Fibroblast of skin of right biceps (primary cell): ENCODE measurements at places on chromosomes 4 and X.

GRCh38 chr4:125522992-125523391 lies 208.2 kb downstream of the FAT4 start:
- DNase-seq = no peak

DNA sequence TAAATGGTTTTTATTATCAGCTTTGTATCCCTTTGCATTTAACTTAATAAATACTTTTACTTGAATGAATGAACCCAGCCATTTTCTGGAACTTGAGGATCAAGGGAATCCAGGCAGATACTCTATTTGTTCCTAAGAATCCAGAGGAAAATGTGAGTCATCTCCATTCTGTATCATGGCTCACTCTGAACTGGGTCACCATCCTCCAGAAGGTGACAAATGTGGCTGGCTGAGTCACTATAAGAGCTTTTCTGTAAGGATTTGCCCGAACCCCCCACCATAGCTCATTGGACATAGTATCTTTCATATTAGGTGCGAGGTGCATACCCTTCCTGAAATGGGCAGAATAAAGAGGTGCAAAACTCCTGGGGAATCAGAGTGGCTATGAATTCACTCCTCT lies 25.8 kb downstream of the RTL9 start:
- peak; percentile 81 for DNase-seq

DNA sequence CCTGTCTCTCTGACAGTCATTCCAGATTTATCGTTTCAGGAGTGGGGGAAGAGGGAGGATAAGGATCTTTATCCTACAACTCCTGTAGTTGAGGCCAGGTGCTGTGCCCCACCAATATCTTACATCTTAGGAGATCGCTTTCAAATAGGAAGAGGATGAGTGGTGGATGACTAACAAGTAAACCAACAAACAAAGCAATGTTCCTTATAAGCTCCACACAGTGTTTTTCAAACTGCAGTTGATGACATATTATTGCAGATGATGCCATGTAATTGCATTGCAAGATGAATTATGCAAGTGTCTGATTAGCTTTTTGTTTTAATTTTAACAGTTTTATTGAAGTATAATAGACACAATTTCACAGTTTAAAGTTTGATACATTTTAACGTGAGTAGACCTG lies 35.8 kb upstream of the TMEM164 start:
- no peak for DNase-seq

- no peak for DNase-seq
Measured at GRCh38 chr4:119865389-119865788, 201.3 kb downstream of the MAD2L1 start.

- DNase-seq = no peak
Measured at GRCh38 chr4:36761607-36762006, 480.2 kb downstream of the DTHD1 start.
